ENCODE measurements at places on chromosomes 3 and 15.

DNA sequence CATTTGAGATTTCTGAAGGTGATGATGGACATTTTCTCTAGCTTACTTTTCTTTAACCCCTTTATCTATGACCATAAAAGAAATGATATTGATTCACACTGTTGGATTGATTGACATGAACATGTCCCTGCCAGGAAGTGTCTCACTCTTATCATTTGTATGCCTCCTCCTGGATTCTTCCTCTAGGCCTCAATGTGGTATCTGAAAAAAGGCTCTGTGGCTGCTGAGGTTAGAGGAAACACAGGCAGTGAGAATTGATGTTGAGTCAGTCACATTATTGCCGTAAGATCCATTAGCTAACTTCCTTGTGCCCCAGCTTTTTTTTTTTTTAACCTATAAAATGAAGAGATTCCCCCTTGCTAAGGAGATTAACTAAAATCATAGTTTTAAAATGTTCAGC is 8.0 kb upstream of the THRB start:
- peak; percentile 74 for DNase-seq

DNA sequence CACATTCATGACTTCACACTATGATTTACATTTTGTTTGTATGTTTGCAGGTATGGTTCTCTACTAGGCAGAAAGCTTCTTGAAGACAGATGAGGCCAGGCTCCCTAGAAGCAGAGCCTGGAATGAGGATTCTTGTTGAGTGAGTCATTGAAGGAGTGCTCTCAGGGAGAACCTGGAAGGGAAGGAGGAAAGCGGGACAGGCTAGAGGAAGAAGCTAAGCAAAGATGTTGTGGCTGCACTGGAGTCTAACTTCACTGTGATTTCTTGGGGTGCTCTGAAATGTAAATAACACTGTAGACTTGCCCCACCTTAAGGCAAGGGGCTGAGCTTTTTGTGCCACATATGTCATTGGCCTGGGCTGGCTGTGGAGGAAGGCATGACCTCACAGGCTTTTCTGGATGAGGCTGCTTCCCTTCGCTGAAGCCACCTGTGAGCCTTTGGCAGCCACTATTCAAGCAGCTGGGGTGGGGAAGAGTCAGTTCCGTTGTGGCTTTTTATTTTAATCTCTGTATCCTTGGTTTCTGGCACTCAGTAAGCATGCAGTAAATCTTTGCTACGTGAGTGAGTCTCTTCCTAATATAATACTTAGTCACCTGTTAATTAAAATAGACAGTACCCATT is 307.3 kb downstream of the SV2B start:
- no peak for DNase-seq

DNA sequence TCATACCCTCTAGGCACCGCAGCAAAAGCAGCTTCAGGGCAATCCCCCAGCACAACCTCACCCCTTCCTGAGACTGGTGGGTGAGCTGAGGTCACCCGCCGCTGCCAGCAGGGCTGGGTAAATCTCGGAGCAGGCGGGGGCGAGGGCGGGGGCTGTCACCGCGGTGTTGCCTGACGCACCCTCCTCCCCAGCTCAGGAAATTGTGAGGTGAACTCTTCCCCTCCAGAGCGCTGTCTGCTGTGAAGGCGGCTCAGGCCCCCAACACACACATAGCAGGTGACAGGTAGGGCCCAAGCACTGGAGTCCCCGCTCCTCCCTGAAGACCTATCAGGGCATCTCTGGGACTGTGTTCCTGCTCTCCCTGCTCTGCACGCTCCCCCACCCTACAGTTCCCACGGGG is 30.2 kb upstream of the FURIN start:
- DNase-seq = peak; percentile 72

DNA sequence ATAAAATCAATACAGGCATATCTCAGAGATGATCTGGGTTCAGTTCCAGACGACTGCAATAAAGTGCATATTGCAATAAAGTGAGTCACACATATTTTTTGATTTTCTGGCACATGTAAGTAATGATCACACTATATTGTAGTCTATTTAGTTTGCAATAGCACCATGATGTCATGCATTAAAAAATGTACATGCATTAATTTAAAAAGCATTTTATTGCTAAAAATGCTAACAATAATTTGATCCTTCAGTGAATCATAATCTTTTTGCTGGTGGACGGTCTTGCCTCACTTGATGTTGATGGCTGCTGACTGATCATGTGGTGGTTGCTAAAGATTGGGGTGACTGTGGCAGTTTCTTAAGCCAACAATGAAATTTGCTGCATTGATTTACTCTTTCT is 511.1 kb downstream of the OTOL1 start:
- no peak for DNase-seq

DNA sequence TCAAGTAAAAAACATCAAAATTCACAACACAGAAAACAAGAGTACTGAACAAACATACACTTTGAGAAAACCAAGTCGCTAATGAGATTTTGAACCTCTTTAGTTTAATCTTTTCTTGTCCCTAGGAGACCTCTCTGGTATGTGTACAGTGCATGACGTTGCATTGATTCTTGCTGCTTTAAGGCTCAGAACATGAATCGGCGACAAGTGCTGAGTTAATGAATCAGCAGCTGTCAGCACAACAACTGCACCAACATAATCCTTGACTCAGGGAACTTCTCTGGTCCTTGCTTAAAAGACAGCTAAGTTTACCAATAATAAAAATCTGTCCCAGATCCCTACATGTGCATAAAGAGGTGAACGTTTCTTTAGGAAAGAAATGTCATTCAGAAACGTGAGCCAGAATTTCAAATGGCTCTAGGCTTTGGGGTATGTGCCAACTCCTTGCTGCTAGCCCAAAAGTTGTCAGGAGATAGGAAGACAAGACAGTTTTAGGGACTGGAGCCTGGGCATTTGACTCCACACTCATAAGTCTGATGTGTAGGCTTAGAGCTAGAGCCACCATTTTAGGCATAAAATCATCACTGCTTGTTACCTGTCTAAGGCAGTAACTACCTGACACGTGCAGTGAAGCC is 86.9 kb downstream of the IL5RA start:
- no peak for DNase-seq

Data from suppressor macrophage treated with lipopolysaccharide for 4 hours (primary cell).